ENCODE measurements at places on chromosomes 5 and 9.

GRCh38 chr5:110908848-110909247, 162.7 kb upstream of the TSLP start:
- H3K27ac ChIP-seq, result no peak overlapping the region
- no peaks in the 10 kb centered on the region for H3K4me1 ChIP-seq
- DNase-seq, result no peak
- no peak overlapping the region for H3K4me3 ChIP-seq
- peaks cover 9% of the 10 kb centered on the region for H3K27me3 ChIP-seq

- no peaks in the 10 kb centered on the region for H3K4me1 ChIP-seq
- no peak for DNase-seq
- no peak overlapping the region for H3K27ac ChIP-seq
- no peaks in the 10 kb centered on the region for H3K27me3 ChIP-seq
- no peak overlapping the region for H3K4me3 ChIP-seq
Measured at GRCh38 chr9:12988258-12988657, 213.4 kb downstream of the LURAP1L start.

- H3K4me1 ChIP-seq, result no peaks in the 10 kb centered on the region
- DNase-seq, result no peak
- no peak overlapping the region for H3K27ac ChIP-seq
- H3K36me3 ChIP-seq, result no peaks in the 10 kb centered on the region
- no peaks in the 10 kb centered on the region for H3K27me3 ChIP-seq
Measured at GRCh38 chr5:11878814-11879213, 25.4 kb downstream of the CTNND2 start.

DNA sequence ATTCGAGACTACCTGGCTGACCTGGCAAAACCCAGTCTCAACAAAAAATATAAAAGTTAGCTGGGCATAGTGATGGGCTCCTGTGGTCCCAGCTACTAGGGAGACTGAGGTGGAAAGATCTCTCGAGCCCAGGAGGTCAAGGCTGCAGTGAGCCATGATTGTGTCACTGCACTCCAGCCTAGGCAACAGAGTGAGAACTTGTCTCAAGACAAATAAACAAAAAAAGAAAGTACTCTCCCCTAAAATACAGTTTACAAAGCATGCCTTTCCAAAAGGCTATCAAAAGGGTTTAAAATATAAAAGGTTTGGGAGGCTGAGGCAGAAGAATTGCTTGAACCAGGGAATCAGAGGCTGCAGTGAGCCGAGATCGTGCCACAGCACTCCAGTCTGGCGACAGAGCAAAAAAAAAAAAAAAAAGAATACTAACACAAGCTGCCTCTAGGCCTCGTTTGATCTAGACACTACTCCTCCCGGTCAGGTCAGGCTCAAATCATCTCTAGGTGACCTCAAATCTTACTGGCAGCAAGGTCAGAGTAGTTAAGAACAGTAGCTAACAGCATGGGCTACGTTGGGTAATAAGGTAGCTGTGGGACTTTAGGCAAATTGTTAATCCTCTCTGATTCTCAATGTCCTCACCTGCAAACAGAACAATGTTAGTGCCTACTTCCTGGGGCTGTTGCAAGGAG, 9.3 kb downstream of the NAIF1 start:
- no peaks in the 10 kb centered on the region for H3K27me3 ChIP-seq
- H3K36me3 ChIP-seq, result peaks cover 3% of the 10 kb centered on the region
- H3K27ac ChIP-seq, result no peak overlapping the region
- DNase-seq, result no peak
- H3K4me1 ChIP-seq, result peaks cover 15% of the 10 kb centered on the region
- H3K4me3 ChIP-seq, result no peak overlapping the region

DNA sequence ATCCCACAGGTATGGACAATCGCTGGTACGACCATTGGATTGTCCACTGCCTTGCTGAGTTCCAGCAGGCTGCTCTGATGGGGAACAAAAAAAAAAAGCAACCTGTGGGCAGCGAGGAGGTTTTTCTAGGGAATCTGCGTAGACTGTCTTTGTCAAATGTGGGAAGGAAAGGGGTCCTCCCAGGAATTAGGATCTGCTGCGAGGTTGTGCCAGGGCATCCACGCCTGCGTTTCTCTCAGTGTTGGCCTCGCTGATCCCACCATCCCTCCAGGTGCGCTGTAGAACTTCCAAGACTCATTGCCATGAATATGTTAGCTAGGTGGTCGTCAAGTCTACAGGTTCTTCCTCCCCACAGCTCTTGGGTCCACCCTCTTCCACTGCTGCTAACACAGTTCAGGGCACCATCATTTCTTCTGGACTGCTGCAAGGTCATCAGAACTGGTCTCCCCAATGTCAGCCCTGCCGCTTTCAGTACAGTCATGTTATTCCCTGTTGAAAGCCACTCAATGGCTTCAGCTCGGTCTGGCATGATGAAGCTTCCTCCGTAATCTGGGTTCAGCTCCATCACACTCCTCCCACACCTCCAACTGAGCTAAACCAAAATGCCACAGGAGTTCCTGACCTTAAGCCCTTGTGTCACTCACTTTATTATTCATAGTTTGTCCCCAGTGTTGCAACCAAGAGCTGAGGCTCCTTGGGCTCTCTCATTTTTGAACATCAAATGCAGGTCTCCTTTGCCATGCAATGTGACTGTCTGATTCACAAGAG, 79.5 kb upstream of the DMRT1 start:
- H3K4me1 ChIP-seq, result peaks cover 6% of the 10 kb centered on the region
- DNase-seq, result no peak
- H3K27ac ChIP-seq, result no peak overlapping the region
- H3K36me3 ChIP-seq, result no peaks in the 10 kb centered on the region

- H3K4me3 ChIP-seq, result no peak overlapping the region
- no peaks in the 10 kb centered on the region for H3K36me3 ChIP-seq
- H3K27me3 ChIP-seq, result peaks cover 35% of the 10 kb centered on the region
- no peak overlapping the region for H3K27ac ChIP-seq
Measured at GRCh38 chr9:38176251-38176650, 107.2 kb upstream of the SHB start.

- H3K4me3 ChIP-seq, result no peak overlapping the region
- no peaks in the 10 kb centered on the region for H3K4me1 ChIP-seq
- no peak for DNase-seq
- peaks cover 20% of the 10 kb centered on the region for H3K36me3 ChIP-seq
Measured at GRCh38 chr9:97441729-97442128, 29.8 kb downstream of the TDRD7 start.

GRCh38 chr9:122364783-122365150, 6.1 kb upstream of the PTGS1 start:
- peaks cover 5% of the 10 kb centered on the region for H3K27me3 ChIP-seq
- no peak overlapping the region for H3K4me3 ChIP-seq
- no peaks in the 10 kb centered on the region for H3K36me3 ChIP-seq
- peaks cover 2% of the 10 kb centered on the region for H3K4me1 ChIP-seq
- DNase-seq, result no peak
- H3K27ac ChIP-seq, result no peak overlapping the region

- H3K4me3 ChIP-seq, result no peak overlapping the region
- H3K27ac ChIP-seq, result no peak overlapping the region
Measured at GRCh38 chr5:11174591-11174990, 413.6 kb upstream of the DAP start.

DNA sequence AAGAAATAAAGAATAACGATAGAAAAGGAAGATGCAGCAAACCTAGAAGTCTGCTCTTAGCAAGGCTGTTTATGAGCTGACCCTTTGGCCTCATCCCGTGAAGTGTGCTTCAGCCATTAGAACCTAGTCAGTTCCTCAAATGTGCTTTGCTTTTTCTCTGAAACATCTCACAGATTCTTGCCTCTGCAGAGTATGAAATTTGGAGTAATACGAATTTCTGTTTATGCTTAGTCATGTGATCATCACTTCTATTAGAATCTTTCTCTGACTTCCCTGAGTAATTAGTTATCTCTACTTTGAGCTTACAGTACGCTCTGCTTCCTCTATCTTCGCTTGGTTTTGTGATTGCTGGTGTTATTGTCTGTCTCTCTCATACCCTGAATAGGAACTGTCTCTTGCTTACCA, 11.3 kb downstream of the CYSTM1 start:
- no peak for DNase-seq
- H3K4me1 ChIP-seq, result no peaks in the 10 kb centered on the region
- H3K4me3 ChIP-seq, result no peak overlapping the region
- H3K27me3 ChIP-seq, result no peaks in the 10 kb centered on the region

DNA sequence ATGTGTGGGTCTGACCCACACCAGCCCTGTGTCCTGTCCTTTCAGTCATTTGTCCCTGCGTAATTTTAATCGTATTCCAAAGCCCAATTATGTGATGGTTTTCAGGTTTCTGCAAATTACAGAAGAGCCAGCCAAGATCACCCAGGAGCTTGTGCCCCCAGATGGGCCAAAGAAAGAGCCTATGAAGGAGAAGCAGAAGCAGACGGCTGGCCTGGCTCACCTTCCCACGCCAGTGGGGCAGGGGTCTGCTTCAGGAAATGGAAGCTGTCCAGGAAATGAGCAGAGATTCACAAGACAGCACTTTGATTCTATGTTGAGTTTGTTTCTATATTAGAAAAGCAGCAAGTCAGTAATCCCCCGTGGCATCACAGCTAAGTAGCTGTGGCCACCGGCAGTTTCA, 11.7 kb downstream of the S1PR3 start:
- peaks cover 6% of the 10 kb centered on the region for H3K4me1 ChIP-seq
- no peak overlapping the region for H3K27ac ChIP-seq
- H3K27me3 ChIP-seq, result peaks cover 16% of the 10 kb centered on the region
- DNase-seq, result no peak
- no peaks in the 10 kb centered on the region for H3K36me3 ChIP-seq

DNA sequence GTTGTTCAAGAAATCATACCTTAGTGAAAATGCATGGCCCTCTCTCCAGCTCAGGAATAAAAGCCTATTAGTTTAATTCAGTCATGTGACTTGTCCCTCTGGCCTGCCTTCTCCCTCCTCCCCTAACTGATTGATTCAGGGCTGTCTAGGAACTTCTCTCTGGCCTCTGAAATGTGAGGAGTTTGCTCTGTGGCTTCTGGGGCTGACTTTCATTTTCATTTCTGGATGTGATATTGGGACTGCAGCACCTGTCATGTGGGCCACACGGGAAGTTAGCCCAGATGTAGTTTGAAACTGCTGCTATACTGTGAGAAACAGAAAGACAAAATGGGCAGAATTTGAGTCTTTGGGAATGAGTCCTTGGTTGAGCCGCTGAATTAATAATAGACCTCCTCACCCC, 44.8 kb downstream of the PARP8 start:
- H3K27me3 ChIP-seq, result no peaks in the 10 kb centered on the region
- peak; percentile 55 for DNase-seq
- H3K27ac ChIP-seq, result peak overlapping the region; percentile 93
- peaks cover 21% of the 10 kb centered on the region for H3K36me3 ChIP-seq

DNA sequence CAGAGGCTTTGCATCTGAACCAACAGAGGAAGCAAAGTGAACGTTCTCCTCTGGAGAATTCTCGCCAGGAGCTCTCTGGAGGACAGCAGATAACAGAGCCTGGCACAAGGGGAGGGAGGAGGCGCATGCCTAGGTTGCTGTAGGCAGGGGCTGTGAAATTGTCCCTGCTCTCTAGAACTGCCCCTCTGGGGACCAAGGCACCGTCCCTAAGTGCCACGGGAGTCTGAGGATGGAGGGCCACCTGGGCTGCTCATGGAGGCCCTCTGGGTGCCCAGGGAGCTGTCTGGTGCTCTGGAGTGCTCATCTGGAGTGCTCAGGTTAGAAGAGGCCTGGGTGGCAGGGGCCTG, 77.6 kb downstream of the CACNA1B start:
- no peak for DNase-seq
- H3K4me1 ChIP-seq, result peaks cover 7% of the 10 kb centered on the region
- no peaks in the 10 kb centered on the region for H3K27me3 ChIP-seq
- no peak overlapping the region for H3K27ac ChIP-seq
- H3K4me3 ChIP-seq, result no peak overlapping the region

DNA sequence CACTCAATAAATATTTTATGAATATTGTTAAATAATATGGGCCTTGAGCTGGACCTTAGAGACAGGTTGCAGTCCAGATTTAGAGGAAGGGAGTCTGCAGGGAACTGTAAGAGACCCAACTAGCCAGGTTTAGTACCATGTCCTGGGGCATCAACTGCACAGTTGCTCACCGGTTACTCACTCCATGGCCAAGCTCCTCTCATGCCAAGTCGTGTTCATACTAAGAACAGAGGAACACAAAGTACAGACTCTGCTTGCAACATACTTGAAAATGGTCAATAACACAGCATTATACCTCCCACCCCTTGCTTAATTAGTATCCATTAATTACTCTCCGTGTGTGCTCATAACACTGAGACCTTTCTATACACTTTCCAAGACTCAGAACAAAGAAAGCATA, 317.6 kb upstream of the PIK3R1 start:
- H3K27me3 ChIP-seq, result no peaks in the 10 kb centered on the region
- no peak overlapping the region for H3K27ac ChIP-seq
- peaks cover 5% of the 10 kb centered on the region for H3K36me3 ChIP-seq
- H3K4me3 ChIP-seq, result no peak overlapping the region
- H3K4me1 ChIP-seq, result no peaks in the 10 kb centered on the region

DNA sequence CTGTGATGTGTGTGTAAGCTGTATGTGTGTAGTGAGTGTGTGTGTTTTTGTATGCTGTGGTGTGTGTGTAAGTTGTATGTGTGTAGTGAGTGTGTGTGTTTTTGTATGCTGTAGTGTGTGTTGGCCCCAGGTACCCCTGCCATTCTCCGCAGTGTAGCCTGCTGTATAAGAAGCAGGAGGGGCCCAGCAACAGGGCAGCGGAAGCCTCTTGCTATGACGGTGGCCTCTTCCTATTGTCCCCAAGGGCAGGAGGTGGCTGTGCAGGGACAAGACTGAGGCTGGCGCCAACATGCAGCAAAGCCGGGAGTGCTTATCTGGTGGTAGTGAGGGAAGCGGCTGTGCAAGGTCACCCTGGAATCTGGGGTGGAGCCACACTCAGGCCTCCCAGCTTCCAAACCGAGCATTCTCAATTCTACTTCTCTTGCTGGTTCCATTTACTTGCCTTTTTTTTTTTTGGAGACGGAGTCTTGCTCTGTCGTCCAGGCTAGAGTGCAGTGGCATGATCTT, 5.1 kb downstream of the SPAAR start:
- H3K27ac ChIP-seq, result no peak overlapping the region
- no peak for DNase-seq
- H3K4me1 ChIP-seq, result peaks cover 14% of the 10 kb centered on the region
- no peak overlapping the region for H3K4me3 ChIP-seq
- H3K27me3 ChIP-seq, result no peaks in the 10 kb centered on the region

- no peak overlapping the region for H3K4me3 ChIP-seq
- peaks cover 7% of the 10 kb centered on the region for H3K4me1 ChIP-seq
- H3K27me3 ChIP-seq, result peaks cover 9% of the 10 kb centered on the region
- no peak overlapping the region for H3K27ac ChIP-seq
Measured at GRCh38 chr5:169628892-169629291, 8.2 kb upstream of the DOCK2 start.

- no peak overlapping the region for H3K4me3 ChIP-seq
- H3K27me3 ChIP-seq, result no peaks in the 10 kb centered on the region
- no peak for DNase-seq
- H3K4me1 ChIP-seq, result no peaks in the 10 kb centered on the region
- H3K36me3 ChIP-seq, result no peaks in the 10 kb centered on the region
- no peak overlapping the region for H3K27ac ChIP-seq
Measured at GRCh38 chr5:114657342-114658130, 295.7 kb downstream of the KCNN2 start.

All from effector memory CD8-positive, alpha-beta T cell (primary cell).